ENCODE measurements at places on chromosomes 16 and 17.

DNA sequence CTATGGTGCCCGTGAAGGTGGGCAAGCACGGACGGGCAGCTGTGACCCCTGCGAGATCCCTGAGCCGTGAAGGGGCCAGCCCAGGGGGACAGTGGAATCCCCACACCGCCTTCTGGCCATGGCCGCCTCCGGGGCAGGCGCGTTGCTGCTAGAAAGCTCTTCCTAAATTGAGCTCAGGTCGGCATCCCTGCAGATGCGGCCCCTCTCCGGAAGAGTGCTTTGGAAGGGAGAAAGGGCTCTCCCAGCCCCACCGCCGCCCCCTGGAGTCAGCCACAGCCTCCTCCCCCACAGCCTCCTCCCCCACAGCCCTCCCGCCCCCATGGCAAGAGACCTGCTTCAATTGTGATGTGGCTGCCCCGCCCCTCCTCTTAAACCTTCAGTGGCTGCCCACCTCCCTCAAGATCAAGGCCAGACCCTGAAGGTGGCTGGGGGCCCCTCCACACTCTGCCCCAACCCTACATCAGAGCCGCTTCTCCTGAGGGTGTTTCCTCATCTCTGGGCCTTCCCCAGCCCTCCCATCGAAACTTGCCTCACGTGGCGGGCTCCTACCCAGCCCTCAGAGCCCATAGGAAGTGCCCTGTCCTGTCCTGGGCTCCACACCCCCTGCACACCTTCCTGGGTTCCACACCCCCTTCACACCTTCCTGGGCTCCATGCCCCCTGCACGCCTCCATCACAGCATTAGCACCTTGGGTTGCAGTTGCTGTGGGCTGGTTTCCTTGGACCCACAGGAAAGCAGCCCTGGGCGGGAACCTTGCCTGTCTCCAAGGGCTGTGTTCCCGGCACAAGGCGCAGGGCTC, 5.5 kb upstream of the CBFA2T3 start:
- no peak for DNase-seq

DNA sequence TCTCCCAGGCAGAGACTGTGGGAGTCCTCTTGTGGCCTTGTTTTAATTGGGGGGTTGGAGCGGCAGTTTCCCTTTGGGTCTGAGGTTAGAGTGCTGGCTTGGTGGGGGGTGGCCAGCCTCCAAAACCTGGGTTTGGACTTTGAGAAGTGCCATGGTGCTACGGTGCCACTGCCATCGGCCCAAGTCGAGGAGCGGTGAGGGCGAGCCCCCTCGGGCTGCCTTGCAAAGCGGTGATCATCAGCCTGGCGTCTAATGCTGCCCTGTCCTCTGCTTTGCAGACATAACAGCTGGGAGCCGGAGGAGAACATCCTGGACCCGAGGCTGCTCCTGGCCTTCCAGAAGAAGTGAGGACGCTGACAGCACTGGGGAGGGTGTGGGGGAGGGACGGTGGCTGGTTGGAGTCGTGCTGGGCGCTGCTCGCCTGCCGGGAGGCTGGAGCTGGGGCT, 1.2 kb downstream of the CBX2 start:
- DNase-seq, result no peak

DNA sequence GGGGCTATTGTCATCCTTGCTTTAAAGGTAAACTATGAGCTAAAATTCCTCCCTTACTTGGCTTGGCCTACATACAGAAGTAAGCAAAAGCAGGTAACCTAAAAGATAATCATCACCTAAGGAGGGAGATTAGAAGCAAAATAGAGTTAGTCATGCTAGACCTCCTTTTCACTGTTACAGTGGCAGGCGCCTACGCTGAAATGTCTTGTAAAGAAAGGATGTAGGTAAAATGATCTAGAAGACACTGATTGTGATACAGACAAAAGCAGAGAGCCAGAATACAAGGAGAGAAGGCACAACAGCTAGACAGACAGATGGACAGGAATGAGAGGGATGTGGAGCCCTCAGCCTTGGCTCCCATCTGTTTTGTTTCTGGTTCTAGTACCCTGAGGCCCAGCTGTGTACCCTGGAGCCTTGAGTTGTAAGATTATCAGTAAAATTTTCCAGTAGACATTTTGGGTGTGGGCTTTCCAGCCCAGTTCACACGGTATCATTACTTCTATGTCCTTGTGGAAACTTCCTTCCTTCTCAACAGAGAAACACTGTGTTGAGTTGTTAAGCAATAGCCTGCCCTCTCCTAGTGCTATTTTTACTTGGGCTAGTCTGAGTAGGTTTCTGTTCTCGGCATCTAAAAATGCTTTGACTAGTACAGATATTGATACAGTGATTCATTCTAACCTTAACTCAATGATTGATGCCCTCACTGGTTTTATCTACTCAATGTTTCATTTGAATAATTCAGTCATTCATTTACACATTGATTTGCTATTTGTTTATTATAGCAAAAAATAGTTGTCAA, 7.7 kb upstream of the C16orf78 start:
- no peak for DNase-seq

DNA sequence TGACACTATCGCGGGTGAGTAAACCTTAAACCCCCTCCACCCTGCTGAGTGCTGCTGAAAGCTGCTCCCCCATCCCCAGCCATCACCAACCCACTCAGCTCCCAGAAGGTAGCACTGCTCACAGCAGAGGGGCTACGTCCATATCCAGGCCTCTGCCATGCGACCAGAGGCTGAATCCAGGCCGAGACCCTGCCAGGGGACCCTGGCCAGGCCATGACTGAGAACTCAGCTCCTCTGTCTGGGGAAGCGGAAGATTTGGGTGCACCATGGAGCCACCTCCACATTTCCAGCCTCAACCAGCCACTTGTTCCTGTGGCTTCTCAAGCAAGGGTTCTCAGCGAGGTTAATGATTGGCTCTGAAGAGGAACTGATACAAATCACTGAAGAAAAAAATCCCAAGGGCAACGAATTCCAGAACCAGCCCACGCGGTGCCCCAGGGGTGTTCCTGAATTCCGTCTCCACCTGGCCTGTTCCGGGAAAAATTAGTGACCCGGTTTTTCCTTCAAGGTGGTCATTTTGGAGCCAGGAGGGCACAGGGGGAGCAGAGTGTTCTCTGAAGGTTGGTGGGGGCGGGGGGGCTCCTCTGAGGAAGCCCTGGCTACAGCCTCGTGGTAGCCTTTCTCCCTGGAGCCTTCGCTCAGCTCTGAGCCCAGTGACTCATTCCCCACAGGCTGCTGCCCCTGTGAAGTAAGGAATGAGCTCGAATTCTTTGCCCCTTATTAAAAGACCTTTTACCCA, 9.3 kb upstream of the SLC16A5 start:
- DNase-seq, result no peak

GRCh38 chr17:8464941-8465340, 29.3 kb downstream of the NDEL1 start:
- DNase-seq, result no peak

DNA sequence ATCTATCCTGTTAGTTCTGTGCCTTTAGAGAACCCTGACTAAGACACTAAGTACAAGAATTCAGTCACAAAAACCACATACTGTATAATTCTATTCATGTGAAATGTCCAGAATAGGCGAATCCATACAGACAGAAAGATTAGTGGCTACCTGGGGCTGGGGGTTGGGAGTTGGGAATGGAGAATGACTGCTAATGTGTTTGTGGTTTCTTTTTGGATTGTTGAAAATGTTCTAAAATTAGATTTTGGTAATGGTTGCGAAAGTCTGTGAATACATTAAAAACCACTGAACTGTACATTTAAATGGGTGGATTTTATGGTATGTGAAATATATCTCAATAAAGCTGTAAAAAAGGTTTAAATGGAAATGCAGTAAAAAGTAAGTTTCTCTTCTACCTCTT, 80.4 kb upstream of the AKTIP start:
- no peak for DNase-seq

Measured in NCI-H1048 (cell line).